NCI-H2227 treated with DMSO at 0.1 percent for 48 hours (cell line): ENCODE measurements at places on chromosomes 1 and 21.

GRCh38 chr1:236228411-236228810 lies 53.3 kb downstream of the ERO1B start:
- no peak for DNase-seq

GRCh38 chr21:42688841-42689371 lies 35.5 kb downstream of the PDE9A start:
- DNase-seq = no peak

- DNase-seq = no peak
Observed at GRCh38 chr21:42429856-42430255, 26.2 kb downstream of the UBASH3A start.

- no peak for DNase-seq
Observed at GRCh38 chr1:46580140-46580903, 23.7 kb downstream of the MKNK1 start.

GRCh38 chr1:14930247-14930965 lies 223.1 kb upstream of the TMEM51 start:
- no peak for DNase-seq

- DNase-seq = no peak
Observed at GRCh38 chr21:45172420-45172819, 98.0 kb downstream of the ADARB1 start.

DNA sequence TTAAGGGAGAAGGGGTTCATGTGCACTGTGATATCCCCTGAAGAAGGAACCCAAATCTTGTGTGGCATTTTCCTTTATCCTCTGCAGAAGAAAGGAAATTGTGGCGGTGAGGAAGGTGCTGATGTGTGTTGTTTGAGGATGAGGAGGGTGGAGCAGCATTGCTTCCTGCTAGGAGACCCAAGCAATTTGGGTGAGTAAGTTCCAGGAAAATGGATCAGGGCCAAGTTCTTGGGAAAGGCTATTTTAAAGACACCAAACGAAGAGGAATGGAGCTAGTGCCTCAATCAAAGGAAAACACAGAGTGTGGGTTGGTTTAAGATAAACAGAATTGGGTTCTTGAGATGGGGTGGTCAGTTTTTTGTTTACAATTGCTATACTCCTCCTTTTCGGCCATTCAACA lies 86.7 kb upstream of the MARK1 start:
- DNase-seq = no peak

DNA sequence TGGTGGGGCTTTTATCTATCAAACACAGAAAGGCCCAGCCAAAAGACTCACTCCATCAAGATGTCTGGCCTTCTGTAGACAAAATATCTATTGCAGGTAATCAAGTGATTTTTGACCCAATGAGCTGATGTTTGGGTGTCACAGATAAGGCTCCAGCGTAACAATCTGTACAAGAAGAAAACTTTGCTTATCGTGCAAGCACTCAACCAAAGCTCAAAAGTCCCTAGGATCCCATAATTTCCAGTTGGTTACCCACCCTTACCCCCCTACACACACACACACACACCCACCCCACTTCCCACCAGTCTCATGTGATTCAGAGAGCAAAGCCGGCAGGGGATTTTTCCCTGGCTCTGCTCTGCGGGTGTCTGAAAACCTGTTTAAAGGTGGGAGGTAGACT lies 5.8 kb downstream of the ITPKB start:
- DNase-seq = no peak

- peak; percentile 57 for DNase-seq
Observed at GRCh38 chr1:40315795-40316594, 1.1 kb downstream of the COL9A2 start.

DNA sequence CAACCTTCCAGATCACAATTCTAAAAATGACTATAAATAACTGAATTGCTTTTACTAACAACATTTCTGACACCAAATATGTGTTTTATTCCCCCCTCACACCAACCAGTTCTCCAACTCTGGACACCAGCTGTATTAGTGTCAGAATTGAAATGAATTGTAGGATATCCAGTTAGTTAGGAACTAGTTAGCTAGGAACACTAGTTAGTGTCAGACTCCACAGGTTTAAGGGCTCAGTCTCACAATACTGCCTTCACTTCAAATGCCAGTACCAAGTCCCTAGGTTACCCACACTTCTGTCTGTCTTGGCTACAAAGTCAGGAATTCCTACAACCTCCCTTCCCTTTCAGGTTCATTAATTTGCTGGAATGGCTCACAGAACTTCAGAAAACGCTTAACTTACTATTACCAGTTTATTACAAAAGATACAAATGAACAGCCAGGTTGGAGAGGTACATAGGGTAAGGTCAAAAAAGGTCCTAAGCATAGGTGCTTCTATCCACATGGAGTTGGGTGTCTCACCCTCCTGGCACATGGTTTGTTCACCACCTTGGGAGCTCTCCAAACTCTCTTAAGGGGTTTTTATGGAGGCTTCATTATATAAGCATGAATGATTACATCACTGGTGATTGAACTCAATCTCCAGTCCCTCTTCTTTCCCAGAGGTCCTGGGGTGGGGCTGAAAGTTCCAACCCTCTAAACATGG lies 4.2 kb downstream of the STXBP3 start:
- no peak for DNase-seq

GRCh38 chr1:223711747-223712193 lies 569 bp upstream of the CAPN2 start:
- no peak for DNase-seq

DNA sequence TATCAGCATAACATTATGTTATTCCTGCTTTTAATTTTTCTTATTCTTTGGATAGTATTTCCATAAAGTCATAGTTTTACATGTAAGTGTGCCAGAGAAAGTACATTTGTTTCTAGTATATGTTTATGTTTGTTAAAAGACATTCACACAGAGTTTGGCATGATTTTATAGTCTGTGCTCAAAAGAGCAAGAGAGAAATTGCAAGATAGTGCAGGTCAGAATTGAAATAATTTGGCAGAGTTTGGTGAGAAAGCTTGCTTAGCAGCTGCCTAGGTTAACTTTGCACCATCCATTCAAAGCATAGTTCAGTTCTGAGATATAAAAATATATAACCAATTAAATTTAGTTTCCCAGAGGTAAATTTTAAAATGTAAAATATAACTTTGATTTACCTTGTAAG lies 17.0 kb downstream of the NEK7 start:
- DNase-seq = no peak

DNA sequence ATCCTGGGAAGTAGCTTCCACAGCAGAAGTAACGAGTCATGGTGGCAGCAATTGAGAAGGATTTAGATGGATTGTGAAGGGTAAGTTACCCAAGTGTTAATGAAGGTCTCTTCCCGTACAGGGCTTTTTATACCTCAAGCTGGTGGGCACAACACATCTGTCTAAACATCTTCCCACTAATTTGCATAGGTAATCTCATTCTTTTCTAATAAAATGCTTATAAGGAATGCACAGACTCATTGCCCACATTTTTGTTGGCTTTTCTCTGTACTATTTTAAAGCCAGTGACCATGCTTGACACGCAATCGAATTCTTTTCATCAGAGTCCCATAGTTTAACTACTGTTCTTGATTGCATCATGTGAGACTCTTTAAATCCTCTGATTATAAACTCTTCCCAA lies at the start of gene KRTAP7-1:
TSS of gene KRTAP7-1 (minus strand) at position 101 of the 400 bp plus-strand sequence. CDS start at position 40, 61 bp downstream.
- DNase-seq = no peak

DNA sequence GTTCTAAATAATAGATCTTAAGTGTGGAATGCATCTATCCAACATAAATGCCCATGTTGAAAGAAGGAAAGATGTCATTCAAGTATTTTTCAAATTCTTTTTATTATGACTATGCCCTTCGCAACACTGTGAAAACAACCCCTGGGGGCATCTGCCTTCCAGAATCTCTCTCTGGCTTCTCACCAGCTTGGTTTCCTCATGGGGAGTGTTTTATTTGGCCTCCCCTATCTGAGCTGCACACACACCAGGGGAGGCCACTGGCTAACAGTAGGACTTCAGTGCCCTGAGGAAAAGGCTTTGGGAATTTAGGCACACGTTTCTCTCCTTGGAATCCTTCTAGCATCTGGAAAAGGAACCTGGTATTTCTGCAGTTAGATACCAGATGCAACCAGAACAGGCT lies 130.6 kb downstream of the EDEM3 start:
- no peak for DNase-seq

DNA sequence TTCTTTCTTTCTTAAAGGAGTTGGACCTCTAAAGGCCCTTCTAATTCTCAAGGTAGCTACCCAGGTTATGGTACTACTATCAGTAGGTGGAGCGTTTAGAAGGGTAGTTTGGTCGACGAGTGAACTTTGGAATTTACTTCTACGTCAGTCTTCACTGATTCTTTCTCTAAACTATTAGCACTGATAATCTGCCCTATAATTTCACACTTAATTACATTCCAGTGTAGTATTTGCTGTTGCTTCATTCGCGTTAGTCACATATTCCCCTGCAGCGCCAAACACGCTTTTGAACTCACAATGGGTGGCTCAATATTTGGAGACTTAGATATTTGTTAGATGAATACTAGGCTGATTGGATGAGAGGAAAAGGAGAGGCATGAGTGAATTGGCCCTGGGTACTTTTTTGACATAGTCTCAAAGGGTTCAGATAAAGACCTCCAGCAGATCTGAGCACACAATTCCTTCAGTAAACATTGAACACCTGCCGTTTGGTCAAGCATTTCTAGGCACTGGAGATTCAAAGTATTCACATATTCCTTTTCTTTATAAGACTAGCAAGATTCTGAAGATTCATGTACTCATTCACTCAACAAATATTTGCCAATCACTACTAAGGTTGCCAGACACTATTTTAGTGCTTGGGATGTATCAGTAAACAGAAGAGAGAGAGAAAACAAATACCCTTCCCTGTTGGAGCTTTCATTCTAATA lies 929 bp upstream of the FOXJ3 start:
- DNase-seq = no peak

DNA sequence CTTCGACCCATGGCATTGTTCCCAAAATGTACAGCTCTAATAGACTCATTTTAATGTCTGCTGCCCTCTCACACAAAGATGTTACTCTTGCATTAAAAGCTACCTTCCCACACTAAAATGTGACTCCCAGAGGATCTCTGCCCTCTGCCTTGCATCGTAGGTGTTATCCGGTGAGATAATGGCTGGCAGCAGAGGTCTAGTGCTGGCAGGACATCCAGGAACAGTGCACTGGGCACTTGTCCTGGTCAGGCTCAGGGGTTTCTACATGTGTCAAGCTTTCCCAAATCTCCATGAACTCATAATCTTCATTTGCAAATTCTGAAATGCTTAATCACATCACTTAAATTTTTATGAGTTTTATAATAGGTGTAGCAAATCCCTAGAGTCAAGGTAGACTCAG lies 310.6 kb downstream of the LRRIQ3 start:
- no peak for DNase-seq

GRCh38 chr1:231177226-231177625 lies 15.4 kb downstream of the TRIM67 start:
- DNase-seq = no peak

DNA sequence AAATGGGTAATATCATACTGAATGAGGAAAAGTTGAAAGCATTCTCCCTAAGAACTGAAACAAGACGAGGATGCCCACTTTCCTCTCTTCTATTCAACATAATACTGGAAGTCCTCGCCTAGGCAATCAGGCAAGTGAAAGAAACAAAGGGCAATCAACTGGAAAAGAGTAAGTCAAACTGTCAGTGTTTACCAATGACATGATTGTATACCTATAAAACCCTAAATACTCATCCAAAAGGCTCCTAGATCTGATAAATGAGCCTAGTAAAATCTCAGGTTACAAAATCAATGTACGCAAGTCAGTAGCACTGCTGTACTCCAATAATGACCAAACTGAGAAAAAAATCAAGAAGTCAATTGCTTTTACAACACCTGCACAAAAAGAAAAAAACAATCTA lies 575.8 kb upstream of the PRMT6 start:
- DNase-seq = no peak

DNA sequence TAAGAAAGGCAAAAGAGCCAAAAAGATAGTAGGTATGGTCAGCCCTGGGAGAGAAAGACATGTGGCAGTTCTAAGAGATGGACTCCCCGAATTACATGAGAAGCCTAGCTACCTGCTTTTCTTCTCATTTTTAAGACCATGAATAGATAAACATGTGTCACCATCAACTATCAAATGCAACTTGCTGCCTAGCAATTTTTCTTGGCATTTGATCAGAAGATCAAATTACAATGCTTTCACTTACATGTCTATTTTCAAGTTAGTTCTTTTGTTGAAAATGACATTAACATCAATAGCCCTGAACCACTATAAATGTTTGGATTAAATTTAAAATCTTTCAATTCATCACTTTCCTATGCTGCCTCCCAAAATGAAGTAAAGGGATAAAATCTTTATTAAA lies 212.3 kb downstream of the HHIPL2 start:
- DNase-seq = no peak

DNA sequence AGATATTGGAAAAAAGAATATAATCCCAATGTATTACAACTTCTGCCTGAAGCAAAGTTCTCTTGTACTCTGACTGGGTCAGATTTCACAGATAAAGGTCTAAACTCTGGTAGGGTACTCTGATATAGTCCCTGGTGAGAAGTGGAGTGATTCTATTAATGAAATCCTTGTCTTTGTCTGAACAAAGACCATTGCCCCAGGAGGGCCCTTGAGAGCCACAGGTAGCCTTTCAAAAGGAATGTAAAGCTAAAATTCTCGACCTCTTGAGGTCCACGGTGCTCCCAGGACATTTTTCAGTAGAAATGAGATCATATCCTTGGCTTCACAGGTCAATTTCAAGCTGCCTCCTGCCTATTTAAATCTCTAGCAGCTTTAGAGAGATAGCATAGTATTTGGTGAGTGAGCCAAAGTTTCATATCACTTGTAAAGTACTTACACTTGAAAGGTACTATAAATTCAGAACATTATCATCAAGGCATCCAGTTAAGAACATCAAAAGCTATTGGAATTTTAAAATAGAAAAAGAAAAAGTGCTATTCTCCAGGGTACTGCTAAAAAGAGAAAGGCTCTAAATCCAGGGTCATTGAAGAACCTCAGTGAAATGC lies 10.1 kb downstream of the TNNI3K start:
- DNase-seq = no peak

DNA sequence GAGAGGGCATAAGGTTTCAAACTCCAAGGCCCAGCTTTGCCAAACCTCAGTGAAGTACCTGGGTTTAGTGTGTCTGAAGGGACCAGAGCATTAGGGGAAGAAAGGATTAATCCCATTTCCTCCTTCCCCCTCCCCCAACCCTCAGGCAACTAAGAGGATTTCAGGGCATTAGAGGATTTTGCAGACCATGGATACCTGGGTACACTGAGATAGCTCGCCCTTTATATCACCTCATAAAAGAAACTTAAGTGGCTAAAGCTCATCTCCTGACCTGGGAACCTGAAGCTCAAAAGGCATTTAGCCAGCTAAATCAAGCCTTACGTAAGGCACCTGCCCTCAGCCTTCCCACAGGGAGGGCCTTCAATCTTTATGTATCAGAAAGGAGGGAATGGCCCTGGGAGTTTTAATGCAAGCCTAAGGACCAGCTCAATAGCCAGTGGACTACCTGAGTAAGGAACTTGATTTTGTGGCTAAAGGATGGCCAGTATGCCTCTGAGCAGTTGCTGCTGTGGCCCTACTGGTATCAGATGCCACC lies 26.4 kb upstream of the SMYD3 start:
- DNase-seq = no peak

- no peak for DNase-seq
Observed at GRCh38 chr1:83029916-83030315, 969.0 kb downstream of the TTLL7 start.
